ENCODE measurements at places on chromosomes 4 and X. TPM values are rescaled to one million over a fixed set of nuclear protein-coding genes. Genes with fewer than 3 reads are reported as not detected.

LRP2BP gene
- 2.9 TPM for total RNA-seq

NR0B1 gene
- not detected for total RNA-seq

AKAP4 gene
- total RNA-seq, result not detected

PFKFB1 gene
- total RNA-seq, result not detected

ARHGAP6 gene
- total RNA-seq, result 4.5 TPM

FATE1 gene
- total RNA-seq, result 0.48 TPM

MSANTD1 gene
- total RNA-seq, result 0.23 TPM

VCX2 gene
- total RNA-seq, result not detected

USP51 gene
- total RNA-seq, result 4.4 TPM

CFAP47 gene
- not detected for total RNA-seq

CSN1S1 gene
- not detected for total RNA-seq

PHKA1 gene
- total RNA-seq, result 9.9 TPM

PABPC4L gene
- total RNA-seq, result 2.9 TPM

CNGA1 gene
- not detected for total RNA-seq

TLR2 gene
- total RNA-seq, result 9.7 TPM

TCEAL3 gene
- 42.7 TPM for total RNA-seq

DNA sequence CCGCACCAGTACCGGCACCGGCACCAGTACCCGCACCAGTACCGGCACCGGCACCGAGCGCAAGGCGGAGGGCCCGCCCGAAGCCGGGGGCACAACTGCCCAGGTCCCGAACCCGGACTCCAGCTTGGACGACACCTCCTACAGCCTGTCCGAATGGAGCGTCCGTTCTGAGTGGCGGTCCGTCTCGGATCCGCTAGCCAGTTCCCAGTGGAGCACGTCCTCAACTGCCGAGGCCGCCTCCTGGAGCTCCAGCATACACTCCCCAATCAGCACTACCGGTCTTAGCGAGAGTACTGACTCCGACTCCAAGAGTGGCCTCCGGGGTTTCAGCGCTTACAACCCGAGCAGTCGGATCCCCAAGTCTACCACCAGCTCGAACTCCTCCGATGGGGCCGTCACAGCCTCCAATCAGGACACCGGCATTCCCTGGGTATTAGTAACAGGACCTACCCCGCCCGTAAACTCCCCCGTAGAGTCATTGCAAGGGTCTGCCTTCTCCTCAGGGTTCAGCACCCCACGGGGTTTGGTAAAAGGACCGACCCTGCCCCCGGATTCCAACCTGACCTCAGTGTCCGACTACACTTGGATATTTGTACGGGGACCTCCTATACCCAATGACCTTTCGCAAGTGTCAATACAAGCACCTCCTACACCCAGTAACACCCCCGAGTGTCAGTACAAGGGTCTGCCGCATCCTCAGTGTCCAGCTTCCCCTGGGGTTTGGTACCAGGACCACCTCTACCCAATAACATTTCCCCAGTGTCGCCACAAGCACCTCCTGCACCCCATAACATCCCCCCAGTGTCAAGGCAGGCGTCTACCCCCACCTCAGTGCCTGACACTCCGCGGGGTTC is 721 bp upstream of the MAOA start:
- peak; percentile 70 for DNase-seq

DNA sequence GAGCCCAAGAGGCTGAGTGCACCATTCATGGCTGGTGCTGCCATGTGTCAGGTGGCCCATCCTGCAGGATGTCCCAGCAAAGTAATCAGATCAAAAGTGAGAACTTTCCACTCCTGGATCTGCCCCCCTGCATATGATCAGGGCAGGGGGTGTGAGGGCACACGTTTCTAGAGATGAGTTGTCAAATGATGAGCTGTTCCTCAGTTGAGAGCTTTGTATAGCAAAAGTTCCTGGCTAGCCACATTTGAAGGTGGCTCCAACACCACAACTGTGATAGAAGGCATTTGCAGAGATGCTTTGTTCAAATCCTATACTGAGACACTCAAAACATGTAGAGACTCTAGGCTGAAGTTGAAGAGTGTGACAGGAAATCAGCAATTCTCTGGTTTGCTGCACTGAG is 501.8 kb downstream of the BCOR start:
- no peak for DNase-seq

DNA sequence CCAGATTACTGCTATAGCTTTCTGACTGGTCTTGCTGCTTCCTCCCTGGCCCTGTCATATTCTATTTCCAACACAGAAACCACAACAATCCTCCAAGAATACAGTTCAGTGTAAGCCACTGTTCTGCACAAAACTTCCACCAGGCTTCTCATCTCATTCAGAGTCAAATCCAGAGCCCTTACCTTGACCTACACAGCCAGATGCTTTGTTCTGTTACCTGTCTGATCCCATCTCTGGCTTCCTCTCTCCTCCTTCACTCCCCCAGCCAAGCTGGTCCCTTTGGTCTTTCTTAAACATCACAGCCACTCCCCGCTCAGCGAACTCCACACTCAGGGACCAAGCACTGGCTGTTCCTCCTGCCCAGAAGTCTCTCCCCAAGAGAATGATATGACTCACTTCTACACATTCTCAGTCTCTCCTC is 84.8 kb upstream of the BMP2K start:
- DNase-seq, result peak; percentile 23

DNA sequence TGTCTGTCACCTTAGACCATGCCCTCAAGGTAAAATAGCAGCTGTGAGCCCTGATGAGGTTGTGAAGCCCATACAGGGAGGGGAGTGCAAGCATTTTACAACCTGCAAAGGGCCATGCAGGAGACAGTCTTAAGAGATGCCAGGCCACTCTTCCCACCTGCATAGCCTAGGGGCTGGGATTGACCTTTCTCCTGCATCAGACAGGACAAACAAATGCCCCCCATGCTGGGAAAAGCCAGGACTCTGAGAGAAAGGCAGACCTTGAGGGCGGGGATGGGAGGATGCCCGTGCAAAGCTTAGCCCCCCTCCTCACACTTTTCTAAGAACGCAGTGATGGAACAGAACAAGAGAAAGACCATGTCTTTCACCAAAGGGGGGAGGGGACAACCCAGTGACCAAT is 137.9 kb upstream of the MAMLD1 start:
- no peak for DNase-seq

- DNase-seq, result no peak
Measured at GRCh38 chr4:109966891-109967481, 54.3 kb downstream of the EGF start.

- DNase-seq, result no peak
Measured at GRCh38 chr4:140423106-140423505, 4.3 kb downstream of the CLGN start.

GRCh38 chr4:7620086-7620813 is 185.5 kb upstream of the PSAPL1 start:
- DNase-seq, result no peak

DNA sequence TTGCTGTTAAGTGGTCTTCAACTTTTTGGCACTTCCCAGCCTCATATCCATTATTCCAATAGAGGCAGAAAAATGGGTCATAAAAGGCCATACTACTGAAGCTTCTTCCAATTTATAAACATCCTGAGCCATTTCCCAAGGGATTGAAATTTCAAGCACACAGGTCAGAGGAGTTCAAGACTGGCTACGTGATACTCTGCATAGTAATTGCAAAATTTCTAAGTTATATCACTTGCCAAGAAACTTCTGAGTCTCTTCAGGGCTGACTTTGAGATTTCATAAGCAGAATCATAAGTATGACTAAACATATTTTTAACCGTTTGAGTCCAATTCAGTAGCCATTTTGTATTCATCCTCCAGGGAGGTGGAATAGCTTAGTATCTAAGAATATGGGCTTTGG is 75.6 kb upstream of the RXFP1 start:
- DNase-seq, result no peak

- no peak for DNase-seq
Measured at GRCh38 chr4:109389369-109390114, 44.1 kb upstream of the SEC24B start.

DNA sequence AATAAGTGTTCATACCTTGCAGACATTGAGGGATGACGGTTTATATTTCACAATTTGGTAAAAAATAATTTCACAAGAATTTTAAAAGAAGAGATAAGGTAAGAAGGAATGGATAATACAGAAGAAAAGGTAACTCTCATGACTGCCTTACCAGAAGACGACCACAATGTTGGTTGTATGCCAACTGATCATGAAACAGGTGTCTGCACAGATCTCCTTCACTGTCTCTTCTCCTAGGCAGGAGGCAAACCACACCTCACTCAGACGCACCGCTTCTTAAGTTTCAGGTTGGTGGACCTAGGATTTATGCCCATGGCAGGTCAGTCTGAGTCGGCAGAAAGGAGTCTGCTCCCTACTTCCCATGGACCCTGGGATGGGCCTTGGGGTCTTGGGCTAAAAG is 177.2 kb downstream of the VSIG4 start:
- DNase-seq, result no peak

DNA sequence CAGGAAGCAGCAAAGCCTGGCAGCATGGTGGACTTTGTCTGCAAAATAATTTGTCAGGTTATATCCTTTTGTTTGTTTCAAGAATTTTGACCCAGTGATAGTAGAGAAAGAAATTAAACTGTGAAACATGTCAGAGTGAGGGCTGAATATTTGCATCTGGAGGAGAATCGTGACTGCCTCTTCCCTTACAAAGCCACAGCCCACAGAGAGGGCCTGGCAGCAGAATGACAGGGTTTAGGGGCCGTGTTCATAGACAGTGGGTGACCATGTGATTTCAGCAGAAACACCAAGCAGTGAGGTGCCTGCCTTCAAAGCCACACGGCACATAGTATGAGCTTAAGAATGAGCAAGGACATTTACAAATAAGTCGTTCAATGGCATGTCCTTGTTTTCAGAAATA is 24.4 kb upstream of the PLAC8 start:
- no peak for DNase-seq

DNA sequence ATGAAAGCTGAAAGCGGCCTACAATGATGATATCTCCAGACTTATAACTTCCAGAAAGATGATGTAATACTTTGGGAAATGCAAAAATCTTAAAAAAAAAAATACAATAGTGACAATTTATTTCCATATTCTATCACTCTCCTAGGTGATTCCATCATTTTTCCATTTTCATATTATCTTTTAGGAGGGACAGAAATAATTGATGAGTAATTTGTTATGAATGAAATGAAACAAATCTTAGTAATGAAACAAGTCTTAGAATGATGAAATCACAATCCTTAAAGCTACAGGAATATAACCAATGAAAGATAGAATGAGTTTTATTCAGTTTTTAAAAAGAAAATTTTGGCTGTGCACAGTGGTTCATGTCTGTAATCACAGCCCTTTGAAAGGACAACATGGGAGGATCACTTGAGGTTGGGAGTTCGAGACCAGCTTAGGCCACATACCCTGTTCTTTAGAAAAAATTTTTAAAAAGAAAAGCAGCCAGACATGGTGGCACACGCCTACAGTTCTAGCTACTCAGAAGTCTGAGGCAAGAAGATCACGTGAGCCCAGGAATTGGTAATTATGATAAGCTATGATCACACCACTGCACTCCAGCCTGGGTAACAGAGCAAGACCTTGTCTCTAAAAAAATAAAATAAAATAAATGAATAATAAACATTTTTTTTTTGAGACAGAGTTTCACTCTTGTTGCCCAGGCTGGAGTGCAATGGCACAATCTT is 21.7 kb downstream of the CLOCK start:
- no peak for DNase-seq

GRCh38 chr4:13821522-13821921 is 194.0 kb upstream of the BOD1L1 start:
- DNase-seq, result no peak

- no peak for DNase-seq
Measured at GRCh38 chrX:153063315-153063714, 7.0 kb downstream of the PNMA3 start.

DNA sequence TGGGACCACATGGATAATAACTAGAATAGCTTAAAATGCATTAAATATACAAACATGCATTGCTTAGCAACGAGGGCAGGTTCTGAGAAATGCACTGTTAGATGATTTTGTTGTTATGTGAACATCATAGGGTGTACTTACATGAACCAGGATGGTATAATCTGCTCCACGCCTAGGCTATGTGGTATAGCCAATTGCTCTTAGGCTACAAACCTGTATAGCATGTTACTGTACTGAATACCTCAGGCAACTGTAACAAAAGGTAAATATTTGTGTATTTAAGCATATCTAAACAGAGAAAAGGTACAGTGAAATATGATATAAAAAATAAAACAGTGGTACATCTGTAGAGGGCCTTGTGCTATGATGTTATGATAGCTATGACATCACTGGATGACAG is 169.2 kb upstream of the IL15 start:
- DNase-seq, result no peak

GRCh38 chrX:149871940-149872339 is 9.0 kb upstream of the MAGEA8 start:
- peak; percentile 56 for DNase-seq

- DNase-seq, result no peak
Measured at GRCh38 chr4:147160908-147161513, 215.3 kb upstream of the TTC29 start.

- DNase-seq, result no peak
Measured at GRCh38 chr4:71009890-71010588, 16.6 kb downstream of the DCK start.

DNA sequence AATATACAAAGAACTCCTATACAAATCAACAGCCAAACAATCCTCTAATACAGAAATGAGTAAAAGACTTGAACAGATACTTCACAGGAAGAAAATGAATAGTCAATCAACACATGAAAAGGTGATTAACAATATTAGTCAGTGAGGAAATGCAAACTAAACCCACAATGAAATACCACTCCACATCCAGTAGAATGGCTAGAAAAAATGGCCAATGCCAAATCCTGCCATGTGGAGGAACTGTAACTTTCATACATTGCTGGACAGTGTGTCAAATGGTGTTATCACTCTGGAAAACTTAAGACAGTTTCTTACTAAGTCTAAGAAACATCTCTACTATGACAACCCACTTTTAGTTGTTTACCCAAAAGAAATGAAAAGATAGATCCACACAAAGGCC is 59.5 kb downstream of the NSG1 start:
- no peak for DNase-seq

- no peak for DNase-seq
Measured at GRCh38 chr4:4228356-4228668, 1.6 kb upstream of the OTOP1 start.
